ENCODE measurements at places on chromosomes 2 and 18.

DNA sequence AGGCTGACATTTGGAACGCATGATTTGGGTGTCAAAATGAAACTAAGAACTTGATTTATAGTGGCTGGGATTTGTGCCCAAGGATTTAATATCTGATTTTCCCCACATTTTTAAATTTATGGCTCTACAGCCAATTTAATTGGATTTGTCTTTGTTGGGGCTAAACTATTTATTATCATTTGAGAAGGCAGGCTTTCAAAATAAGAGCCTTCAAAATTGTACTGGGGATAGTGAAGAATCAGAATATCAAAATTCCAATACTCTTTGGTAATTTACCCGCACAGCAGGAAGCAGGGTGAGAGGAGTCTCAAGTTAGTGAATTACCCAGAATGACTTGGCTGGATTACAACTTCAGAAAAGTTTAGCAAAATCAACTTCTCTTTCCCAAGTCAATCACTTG lies 278.1 kb downstream of the LRATD1 start:
- no peak for DNase-seq

DNA sequence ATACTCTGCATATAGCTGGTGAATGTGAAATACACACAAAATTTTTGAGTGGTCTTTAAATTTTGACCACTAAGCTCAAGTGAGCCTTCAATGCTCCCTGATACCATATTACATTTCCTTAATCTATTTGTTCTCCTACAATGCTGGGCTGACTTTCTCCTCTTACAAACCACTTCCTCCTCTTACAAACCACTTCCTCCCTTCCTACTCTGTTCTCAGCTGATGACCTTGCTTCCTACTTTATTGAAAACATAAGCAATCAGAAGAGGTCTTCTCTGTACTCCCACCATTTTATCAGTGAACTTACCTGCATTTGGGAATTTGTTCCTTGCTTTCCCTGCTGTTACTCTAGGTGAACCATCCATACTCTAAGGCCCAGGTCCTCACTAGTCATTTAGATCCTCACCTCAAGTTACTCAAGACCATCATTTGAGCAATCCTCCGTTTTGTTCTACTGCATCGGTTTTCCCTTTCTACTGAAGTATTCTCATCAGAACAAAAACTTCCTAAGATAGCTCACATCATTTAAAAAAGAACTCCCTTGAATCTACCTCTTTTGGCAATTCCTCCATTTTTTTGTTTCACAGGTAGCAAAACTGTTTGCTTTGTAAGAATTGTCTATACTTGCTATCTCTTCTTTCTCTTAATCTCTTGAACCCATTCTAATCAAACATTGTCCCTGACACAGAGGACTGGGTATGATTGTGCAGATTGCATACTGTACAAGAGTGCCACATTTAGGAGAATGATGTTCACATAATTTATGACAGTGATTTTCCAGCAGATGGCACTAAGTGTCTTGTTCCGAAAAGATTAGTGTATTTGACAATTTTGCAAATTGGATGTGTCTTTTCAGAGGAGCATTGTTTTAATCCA lies 96.5 kb downstream of the EPB41L5 start:
- DNase-seq = no peak

DNA sequence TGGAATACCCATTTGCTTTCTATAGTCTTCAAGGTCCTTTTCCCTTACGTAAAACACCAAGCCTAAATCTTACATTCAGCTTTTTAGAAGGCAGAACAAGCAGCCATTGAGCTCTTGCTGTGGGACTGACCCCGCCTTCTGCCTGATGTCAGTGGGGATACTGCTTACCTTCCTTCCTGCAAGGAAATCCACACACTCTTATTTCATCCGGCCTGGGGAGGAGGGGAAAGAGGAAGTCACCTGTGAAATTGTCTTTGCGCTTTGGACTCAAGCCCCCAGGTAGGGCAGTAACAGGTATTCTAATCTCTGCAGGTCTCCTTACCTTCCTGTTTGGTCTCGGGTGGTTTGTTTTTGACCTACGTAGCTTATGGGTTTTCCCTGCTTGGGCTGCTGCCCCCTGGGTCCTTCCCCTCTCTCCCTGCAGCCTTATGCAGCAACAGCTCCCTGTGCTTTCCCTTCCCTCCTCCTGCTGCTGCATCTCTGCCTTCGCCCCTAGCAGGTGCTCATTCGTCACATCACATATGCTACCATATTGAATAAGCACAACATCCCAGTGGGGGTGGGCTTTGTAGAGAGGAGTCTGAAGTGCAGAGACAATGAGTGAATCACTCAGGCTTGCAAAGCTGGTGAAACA lies 402.5 kb upstream of the TRIB2 start:
- DNase-seq = no peak

DNA sequence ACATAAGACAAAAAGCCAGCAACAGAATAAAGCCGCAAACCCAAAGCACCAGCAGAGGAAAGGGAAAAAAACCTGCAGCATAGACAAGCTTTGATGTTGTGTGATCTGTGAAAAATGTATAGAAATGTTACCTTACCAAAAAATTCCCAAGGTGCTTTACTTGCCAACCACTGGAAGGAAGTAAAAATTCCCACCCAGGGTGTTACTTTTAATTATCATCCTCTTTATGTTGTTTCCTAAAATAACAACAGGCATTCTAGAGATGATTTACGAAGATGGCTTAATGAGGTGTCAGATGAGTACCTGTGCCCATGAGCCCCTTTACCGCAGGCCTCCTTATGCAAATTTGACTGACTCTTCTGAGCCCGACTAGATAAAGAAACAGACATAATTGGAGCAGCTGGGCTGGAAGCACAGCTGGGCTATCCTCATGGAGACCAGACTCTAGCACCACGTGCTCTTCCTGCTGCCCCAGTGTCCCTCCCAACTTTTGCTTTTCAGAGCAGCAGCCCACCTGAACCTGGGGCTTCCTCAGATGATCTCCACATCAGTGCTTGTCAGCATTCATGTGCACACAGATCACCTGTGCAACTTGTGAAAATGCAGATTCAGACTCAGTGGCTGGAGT lies 41.5 kb downstream of the SRSF7 start:
- DNase-seq = no peak

- DNase-seq = no peak
Measured at GRCh38 chr2:181648478-181649155, 8.3 kb downstream of the CERKL start.

DNA sequence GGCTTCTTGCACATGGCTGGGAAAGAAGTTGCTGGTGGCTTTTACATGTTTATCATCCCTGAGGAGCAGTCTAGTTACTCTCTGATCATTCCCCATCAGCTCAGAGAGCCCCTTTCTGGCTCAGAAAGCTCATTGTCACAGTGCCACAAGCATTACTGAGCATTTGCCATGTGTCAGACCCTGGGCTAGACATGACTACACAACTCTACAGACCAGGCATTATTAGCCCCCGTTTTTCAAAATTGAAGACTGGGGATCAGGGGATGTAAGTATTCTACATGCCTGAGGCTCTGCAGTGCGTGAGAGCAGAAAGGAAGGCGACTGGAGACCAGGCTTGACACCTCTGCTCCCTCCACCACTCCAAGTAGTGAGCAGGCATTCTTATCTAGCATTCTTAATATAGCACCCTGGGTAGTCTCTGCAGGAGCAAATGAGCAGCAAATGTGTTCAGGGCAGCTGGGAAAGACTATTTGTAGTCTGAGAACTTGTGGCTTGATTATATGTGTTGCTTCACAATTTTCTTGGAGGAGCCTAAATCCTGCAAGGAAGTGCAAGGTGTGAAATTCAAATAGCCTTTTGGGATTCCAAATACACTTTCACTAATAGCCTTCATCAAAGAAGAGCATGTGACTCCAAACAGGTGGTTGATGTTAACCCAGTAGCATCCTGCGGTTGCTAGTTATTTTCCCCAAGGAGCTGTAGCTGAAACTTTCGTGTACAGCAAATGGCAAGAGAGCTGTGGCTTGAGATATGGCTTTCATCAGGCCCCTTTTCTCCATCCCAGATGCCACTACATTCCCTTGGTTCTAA lies 143.2 kb downstream of the DDX1 start:
- no peak for DNase-seq

DNA sequence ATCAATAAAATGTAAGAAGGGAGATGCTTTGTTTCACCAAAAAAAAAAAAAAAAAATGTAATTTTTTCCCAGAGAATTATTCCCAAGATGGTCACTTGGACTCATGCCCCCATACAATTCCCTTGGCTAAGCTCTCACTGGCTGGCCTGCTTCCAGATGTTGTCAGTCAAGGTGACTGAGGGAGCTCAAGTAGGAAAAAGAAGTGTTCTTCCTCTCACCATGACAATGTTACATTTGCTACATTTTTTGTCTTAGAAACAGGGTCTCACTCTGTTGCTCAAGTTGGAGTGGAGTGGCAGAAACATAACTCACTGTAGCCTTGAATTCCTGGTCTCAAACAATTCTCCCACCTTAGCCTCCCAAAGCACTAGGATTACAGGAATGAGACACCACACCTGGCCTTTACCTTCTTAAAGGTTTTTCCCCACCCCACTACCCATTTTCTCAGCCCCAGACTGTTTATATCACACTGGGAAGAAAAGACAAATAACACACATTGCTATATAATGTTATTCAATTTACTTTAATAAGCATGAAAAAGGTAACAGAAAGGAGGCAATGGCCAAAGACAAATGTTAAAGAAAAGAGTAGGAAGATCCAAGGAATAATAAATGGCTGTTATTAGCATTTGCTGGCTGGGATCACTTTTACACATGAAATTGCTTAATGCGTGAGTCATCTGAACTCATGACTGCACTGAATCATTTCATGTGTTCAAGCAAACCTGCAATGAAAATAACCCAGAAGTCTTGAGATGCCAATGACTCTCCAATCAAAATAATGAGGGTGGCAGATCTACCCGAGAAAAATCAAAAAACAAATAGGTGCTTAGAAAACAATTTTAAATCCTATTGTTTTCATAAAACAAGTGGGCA lies 45.2 kb downstream of the ACVR1 start:
- no peak for DNase-seq

DNA sequence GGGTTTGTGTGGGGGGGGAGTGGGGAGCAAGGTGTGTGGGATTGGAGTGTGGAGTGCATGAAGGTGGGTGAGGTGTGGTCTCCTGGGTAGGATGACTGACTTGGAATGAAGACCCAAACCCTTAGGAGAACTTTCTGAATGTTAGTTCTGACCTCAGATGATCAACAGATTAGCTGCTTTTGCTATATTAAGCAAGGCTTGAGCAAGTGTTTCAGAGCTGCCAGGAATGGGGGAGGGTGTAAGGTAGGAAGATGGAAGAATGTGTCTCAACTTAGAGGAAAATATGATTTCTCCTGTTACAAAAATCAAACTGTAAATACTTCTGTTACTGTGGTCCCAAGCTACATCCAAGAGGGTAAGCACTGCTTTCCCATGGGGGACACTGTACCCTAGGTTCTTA lies 273.6 kb downstream of the TGIF1 start:
- DNase-seq = no peak

GRCh38 chr2:159266554-159266953 lies 19.9 kb downstream of the WDSUB1 start:
- DNase-seq = no peak

DNA sequence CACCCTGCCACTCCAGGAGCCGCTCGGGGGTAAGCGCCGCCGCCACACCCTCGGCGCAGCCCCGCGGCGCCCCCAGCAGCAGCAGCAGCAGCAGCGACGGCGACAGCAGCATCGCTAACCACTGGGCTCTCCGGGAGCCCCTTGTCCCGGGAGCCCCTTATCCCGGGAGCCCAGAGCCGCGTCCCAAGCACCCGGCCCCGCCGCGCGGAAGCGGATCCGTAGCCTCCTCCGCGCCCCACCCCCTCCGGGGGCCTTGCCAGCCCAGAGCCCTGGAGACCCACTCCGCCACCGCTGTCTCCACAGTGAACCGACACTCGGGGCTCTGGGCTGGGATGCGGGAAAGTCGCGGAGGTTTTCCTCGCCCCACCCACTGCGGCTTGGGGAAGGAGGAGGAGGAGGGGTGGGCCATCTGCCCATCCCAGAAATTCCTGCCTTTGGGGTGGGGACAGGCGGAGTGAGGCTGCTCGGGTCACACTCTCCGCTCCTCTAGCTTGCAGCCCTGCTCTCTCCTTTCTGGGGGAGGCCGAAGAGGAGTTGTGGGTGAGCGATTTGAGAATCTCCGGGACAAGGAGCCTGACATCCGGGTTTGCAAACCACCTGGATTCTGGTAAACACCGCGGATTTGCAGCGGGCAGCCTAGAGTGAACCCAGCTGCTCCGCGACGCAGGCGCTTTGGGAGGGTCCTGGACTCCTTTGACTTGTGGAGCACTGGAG lies at the start of gene PLA2R1:
TSS of gene PLA2R1 (minus strand) at position 324 of the 714 bp plus-strand sequence. CDS start at position 112, 212 bp downstream.
- no peak for DNase-seq

DNA sequence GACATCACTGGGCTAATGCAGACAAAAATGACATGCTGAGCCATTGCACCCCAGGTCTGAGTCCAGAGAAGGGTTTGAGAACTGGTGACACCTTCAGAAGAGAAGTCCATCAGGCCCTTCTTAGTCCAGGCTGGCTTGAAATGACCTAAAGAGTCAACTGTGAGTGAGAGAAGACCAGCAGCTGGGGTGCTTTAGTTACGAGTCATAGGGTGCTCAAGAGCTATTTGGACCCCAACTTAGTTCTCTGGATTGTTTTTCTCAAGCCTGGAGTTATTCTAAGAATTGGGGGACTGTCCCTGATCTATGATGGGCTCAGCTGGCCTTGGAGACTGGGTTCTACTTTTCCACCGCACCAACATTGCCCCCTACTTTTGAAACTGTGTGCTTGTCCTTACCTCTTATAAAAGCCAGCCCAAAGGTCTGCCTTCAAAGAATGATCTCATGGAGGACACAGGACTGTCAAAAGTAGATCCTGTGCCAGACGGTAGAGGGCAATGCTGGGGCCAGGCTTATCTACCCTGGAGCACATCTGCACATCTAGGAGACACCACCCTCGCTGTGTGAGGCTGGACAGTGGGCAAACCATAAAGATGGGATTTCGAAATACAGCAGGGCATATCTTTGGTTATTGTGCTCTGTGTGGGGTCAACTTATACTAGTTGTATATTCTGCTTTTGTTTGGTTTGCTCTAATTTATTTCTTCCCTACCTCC lies 333.0 kb upstream of the SLC14A2 start:
- no peak for DNase-seq

GRCh38 chr2:10246370-10246769 lies 56.3 kb upstream of the HPCAL1 start:
- DNase-seq = no peak

DNA sequence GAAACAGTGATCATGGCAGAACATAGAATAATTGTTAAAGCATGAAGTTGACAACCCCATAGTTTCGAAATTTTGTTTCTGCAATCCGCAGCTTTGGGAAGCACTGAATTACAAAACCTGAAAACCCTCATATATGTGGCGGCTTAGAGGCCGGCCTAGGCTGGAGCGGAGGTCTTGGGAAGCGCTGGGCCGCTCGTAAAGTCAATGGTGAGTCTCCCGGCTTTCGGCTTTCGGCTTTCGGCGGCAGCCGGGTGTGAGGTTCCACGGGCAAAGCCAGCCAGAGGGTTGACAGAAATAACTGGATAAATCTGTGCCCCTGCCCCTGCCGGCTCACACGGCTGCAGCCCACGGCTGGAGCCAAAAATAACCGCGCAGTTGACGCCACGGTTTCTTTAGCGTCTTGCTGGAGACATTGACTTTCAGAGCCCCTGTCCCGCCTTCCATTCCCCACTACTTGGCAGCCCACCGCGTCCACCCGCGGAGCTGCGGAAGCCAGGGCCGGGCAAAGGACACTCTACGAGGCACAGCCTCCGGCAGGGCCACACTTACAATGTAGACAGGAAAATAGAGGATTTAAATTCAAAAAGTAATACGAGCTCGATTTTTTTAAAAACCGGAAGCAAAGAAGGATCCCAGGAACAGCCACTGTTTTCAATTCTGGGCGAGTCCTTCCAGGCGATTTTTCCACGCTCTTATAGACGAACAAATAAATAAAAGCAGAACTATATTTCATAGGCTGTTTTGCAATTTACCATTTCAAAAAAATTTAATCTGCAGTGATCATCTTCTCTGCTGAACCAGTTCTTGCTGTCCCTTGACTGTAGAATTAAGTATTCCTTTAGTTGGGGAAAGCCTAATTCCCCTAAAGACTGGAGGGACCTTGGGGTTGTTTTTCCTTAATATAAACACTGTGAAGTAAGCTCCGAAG lies 28.3 kb upstream of the ATP6V1B1 start:
- no peak for DNase-seq

Measured in NCI-H187 treated with DMSO at 0.1 percent for 48 hours (cell line).